ENCODE measurements at places on chromosomes 3 and 15.
A peak's percentile ranks its signal among the peaks of the same experiment; 100 is the strongest.

DNA sequence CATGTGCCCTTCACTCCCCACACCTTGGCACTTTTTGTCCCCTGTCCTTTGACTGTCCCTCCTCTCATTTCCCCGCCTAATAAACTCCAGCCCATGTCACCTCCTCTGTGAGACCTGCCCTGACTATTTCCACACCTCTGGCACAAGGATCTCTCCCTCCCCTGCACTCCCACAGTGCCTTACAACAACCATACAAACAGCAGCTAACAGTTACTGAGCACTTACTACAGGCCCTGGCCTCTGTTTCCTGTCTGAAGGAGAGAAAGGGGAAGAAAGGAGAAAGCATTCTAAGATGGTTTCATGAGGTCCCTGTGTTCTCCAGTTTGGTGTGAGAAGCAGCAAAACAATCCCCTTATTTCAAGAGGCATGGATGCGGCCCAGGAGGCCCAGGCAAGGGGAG is 20.0 kb upstream of the TRH start:
- DNase-seq = no peak

GRCh38 chr3:131277836-131278497 is 103.6 kb upstream of the NUDT16 start:
- DNase-seq = no peak

- no peak for DNase-seq
Observed at GRCh38 chr3:6679510-6679909, 181.4 kb upstream of the GRM7 start.

DNA sequence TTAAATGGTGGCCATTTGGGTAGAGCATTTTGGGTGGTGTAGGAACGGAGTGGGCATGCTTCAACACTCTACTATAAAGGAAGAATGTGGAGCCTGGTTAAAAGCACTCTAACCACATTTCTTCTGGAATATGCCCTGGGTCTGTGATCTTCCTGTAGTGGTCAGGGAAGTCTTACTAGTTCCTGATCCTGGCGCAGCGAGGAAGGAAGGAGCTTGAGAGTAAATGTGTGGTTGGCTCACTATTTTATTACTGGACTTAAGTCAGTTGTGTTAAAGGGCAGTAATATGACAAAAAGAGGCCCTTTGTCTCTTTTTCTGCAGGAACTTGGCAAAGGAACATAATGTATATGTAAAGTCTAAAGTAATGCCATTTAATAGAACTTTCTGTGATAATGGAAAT is 197.6 kb upstream of the ZPLD1 start:
- DNase-seq = no peak

GRCh38 chr3:124168271-124168670 is 176.3 kb upstream of the ROPN1 start:
- DNase-seq = no peak

- peak; percentile 27 for DNase-seq
Observed at GRCh38 chr3:186931532-186932280, 1.4 kb downstream of the ST6GAL1 start.

GRCh38 chr3:32831791-32832190 is 14.0 kb downstream of the TRIM71 start:
- DNase-seq = no peak

DNA sequence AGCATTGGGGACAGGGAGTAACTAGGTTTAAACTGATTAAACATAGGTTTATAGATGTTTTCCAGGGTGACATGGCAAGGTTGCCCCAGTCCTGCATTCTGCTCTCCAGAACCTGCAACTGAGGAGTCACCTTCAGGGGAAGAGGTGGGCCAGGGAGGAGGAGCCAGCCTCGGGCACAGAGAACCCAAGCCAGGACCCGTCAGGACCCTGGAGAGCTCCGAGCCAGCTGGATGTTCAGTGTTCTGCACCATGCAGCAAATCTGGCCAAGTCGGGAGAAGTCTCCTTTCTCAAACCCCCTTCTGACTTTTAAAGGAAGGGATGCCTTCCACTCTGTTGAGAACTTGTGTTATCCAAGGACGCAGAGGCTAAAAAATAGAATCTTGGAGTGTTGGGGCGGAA is 62.1 kb upstream of the SLC6A11 start:
- DNase-seq = peak; percentile 35

DNA sequence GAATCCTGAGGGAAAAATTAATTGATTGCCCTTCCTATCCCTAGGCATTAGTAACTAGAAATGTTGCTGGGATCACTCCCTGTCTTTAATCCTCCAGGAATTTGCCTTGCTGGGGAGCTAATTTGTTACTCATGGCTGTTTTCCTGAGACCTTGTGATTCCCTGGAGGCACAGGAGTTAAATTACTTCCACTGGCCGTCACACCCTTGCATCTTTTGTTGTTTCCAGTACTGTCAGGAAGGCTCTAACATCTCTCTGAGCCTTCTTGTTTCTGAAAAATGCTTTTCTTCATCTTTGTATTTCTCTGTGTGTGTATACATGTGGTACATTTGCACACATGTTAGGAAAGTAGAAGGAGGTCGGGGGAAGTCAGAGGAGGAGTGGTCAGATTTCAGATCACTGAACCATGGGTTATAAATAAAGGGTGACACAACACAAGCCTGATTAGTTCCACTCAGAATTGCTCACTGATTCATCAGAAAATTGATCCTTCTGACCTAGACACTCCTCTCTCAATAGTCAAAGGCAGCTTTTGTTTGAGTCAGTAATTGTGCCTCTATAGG is 23.5 kb upstream of the LRRFIP2 start:
- DNase-seq = peak; percentile 51

DNA sequence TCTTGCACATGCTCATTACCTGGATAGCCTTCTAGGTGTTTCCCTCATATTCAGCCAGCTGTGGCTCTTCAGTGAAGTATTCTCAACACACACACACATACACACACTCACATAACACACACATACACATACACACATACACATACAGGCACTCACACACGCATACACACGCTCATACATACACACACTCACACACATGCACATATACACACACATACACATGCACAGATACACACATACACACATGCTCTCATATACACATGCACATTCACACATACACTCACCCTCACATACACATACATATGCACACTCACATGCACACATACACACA is 41.2 kb downstream of the GRK7 start:
- DNase-seq = no peak

DNA sequence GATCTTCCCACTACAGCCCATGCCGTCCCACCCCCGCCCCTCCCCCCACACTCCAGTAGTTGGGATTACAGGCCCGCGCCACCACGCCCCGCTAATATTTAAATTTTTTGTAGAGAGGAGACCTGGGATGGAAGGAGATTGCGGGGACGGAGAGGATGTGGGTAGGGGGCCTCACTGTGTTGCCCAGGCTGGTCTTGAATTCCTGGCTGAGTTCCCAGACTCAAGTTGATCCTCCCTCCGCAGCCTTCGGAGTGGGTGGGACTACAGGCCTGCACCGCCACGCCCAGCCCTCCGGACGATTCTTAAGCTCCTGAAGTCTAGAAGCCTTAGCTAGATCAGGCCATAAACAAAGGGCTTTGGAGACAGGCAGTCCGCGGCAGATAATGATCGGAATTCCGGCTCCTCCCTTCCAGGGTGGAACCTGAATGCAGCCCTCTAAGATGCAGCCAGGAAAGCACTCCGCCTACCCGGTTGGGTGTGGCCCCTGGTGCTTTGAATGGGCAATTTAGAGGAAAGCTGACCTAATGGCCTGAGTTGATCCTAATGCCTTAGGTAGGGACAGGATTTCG is at the start of gene DPPA2:
DPPA2 (minus strand) TSS at position 356 of the 569 bp plus-strand sequence. CDS start 1,975 bp downstream, outside the sequence.
- no peak for DNase-seq

All from fibroblast of villous mesenchyme (primary cell).